Muscle of back (tissue), 13 donors: ENCODE measurements at places on chromosomes 11 and 22. TPM values are rescaled to one million over a fixed set of nuclear protein-coding genes. Genes with fewer than 3 reads are reported as not detected.

DNA sequence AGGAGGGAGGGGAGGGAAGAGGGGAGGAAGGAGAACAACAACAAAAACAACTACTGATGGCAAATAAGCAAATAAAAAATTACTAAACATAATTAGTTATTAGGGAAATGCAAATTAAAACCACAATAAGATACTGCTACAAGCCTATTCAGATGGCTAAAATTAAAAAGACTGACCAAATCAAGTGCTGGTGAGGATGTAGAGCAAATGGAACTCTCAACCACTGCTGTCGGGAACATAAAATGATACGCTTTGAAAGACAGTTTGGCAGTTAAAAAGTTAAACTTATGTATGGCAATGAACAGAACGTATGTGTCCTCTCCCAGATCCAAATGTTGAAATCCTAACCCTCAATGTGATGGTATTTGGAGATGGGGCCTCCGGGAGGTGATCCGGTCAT, 85.7 kb downstream of the PHF21B start:
- DNase-seq: no peak

DNA sequence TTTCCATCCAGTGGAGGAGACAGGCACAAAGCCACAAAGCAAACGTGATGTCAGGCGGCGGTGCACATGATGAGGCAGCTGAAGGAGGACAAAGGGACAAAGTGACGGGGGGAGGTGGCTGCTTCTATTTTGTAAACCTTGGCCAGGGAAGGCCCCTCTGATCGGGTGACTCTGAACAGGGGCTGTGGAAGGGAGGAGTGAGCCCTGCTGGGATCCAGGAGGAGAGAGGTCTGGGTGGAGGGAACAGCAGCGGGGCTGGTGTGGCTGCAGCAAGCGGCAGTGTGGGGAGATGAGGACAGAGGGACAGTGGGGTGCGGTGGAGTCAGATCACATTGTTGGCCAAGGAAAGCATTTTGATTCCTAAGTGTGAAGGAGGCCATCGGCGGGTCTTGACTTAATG, 36.7 kb downstream of the SHISAL1 start:
- DNase-seq: no peak

DNA sequence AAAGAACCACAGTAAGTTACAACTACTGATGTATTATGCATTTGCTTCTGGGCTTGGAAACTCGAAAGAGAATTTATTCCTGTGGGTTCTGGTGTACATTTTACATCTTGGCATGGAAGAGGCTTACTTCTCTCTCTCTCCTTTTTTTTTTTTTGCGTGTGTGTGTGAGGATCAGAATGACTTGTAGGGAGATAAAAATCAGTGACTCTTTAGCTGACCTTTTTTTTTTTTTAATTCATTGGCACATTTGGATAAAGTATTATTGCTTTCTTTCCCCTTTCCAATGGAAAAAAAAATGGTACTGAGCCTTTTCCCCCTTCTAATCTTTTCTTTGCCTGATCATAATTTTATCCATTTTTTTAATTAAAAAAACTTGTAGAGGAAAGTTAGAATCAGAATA, 43.5 kb downstream of the EXT2 start:
- no peak for DNase-seq

DNA sequence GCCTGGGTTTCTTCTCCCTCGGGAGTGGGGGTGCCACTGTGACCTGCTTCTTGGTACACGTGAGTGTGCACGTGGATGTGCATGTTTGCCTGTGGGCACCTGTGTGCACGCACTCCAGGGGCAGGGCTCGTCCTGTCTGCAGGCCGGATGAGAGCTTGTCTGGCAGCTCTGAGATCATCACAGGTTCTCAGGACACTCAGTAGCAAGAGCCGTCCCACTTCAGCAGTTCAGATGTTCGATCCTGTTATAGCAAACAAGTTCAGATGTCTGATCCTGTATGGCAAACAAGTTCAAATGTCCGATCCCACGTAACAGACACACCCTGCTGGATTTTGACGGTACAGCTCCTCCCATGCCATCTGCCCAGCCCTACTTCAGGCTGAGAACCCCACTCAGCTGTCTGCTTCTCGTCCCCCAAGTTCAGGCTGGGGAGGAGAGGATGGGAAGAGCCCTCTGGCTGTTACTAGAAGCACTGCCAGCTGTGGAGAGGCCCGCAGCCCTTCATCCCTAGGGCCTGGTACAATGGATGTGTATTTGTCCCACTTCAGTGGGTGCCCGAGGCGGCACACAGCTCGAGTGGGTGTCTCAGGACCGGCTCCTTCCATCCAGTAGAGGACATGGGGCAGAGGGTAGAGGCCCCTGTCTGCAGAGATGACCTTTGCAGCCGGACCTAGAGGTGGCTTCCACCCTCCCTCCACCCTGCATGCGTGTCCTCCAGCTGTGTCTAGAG, 1126.9 kb downstream of the BRD1 start:
- DNase-seq: no peak

DNA sequence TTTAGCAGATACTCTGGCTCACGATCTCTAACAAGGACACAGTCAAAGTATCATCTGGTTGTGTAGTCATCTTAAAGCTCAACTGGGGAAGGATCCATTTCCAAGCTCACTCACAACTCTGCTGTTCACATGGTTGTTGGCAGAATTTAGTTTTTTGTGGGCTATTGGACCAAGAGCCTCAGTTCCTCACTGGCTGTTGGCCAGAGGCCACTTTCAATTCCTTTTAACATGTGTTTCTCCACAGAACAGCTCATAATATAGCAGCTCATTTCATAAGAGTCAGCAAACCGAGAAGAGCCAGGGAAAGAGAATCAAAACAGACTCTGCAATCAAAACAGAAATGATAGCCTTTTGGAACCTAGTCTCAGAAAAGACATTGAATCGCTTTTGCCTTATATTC, 22.6 kb downstream of the IZUMO1R start:
- DNase-seq: no peak

BRSK2 gene
- 1.4 TPM for polyA plus RNA-seq

LMNTD2 gene
- polyA plus RNA-seq: 0.17 TPM
